ENCODE measurements at places on chromosomes 11 and 22. TPM values are rescaled to one million over a fixed set of nuclear protein-coding genes. Genes with fewer than 3 reads are reported as not detected.

Gene OR10D3
- total RNA-seq: not detected

DNA sequence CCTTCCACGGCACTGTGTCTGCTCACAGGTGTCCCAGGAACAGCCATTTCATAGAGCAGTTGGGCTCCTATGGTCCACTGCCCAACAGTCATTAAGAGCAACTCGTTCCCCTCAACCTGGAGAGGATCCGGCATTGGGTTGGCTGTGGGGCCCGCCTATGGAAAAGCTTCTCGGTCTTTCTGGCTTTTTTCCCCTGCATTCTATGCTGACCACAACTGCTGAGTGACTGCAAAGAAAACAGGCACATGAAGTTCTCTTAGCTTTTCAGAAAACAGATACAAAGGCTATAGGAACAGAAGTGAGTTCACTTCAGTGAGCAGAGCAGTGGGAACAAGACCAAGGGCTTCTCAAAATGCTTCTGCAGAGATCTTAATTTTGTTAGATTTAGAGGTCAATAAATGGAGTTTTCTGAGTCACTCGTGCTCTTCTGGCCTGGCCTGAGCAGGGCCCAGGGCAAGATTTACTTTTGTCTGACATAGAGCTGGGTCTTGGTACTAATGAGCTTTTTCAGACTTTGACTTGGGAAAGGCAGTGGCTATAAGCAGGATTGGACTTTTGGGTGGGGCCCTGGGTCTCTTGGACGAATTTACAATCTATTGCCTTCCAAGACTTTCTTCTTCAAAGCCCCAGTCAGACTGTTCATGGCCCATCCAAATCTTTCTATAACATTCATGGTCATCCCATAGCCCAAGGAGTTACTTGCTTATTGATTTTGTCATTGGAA, 13.6 kb upstream of the APOL5 start:
- no peak overlapping the region for H3K27ac ChIP-seq
- H3K4me3 ChIP-seq: no peak overlapping the region
- H3K27me3 ChIP-seq: no peaks in the 10 kb centered on the region

DNA sequence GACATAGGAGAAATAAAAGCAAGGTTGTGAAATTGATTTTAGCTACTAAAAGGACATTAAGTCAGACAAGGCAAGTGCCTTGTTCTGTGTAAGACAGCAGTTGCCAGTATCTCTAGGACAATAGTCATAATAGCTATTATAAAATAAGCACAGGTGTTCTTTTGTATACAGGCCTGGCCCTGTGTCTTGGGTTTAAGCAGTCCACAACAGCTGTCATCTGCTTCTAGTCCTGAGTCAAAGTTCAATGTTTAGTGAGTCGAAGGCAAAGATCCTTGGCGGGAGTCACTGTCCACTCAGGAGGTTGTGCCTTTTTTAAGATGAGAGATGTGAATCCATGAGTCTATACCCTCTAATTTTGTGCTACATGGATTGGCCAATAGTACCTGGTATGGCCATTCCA, 79.5 kb downstream of the SC5D start:
- peaks cover 44% of the 10 kb centered on the region for H3K4me1 ChIP-seq
- no peak overlapping the region for H3K27ac ChIP-seq
- DNase-seq: no peak
- no peaks in the 10 kb centered on the region for H3K27me3 ChIP-seq

DNA sequence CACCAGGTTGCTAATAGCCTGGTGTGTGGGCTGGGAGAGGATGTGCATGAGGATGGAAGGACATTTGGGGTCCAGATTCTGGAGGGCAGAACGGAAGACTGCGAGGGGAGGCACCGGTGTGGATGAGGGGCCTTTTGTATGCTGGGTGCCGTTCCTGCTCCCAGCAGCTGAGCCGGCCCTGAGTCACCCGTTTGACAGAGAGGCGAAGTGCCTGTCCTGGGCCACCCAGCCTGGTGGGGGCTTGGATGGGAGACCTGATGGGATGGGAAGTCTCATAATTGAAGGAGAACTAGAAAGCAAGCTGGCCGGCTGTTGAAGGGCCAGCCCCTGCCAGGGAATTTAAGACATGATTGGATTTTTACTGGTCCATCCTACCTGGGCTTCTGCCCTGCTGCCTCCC, 10.8 kb downstream of the CACNA1I start:
- H3K27me3 ChIP-seq: peaks cover 43% of the 10 kb centered on the region
- no peaks in the 10 kb centered on the region for H3K4me1 ChIP-seq
- H3K36me3 ChIP-seq: no peaks in the 10 kb centered on the region
- H3K4me3 ChIP-seq: no peak overlapping the region

GRCh38 chr22:39746600-39747262, 146.8 kb downstream of the ENTHD1 start:
- H3K27ac ChIP-seq: peak overlapping the region; percentile 31
- DNase-seq: no peak
- no peak overlapping the region for H3K4me3 ChIP-seq
- peaks cover 5% of the 10 kb centered on the region for H3K27me3 ChIP-seq

DNA sequence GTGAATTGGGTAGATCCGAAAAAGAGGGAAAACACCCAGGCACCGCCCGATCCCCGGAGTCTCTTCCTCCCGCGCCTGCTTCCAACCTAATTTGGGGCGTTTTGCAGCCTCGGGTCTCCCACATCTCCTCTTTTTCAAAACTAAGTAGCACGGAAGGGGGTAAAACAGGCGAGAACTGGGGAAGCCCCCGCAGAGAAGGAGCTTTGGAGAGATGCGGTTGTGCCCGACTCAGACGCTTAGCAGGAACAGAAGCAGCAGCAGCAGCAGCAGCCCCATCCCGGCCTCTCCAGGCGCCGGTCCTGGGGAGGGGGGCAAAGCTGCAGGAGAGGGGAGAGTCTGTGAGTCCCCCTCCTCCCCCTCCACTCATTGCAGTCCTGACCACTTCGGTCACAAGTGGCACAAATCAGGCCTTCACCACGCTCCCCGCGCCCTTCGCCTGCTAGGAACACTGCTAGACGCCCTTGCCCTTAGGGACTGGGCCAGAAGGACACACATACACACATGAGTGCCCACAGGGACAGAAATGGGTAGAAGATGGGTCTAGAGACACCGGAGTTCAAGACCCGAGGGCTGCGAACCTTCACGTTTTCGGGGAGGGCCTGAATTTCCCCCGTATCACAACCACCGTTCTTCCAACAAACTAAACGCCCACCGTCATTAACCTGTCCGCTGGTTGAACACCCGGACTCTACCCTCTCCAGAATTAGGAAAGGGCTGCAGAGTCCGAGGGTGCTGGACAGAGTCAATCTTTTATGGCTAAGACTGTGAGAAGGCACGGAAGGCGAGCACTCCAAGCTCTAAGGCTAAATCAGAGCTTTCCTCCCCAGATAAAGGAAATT, 98.3 kb upstream of the HSD17B12 start:
- H3K4me1 ChIP-seq: peaks cover 16% of the 10 kb centered on the region
- H3K4me3 ChIP-seq: no peak overlapping the region
- H3K27me3 ChIP-seq: peaks cover 84% of the 10 kb centered on the region
- no peak for DNase-seq
- no peak overlapping the region for H3K27ac ChIP-seq

Gene GPR83
- 0.05 TPM for total RNA-seq

DNA sequence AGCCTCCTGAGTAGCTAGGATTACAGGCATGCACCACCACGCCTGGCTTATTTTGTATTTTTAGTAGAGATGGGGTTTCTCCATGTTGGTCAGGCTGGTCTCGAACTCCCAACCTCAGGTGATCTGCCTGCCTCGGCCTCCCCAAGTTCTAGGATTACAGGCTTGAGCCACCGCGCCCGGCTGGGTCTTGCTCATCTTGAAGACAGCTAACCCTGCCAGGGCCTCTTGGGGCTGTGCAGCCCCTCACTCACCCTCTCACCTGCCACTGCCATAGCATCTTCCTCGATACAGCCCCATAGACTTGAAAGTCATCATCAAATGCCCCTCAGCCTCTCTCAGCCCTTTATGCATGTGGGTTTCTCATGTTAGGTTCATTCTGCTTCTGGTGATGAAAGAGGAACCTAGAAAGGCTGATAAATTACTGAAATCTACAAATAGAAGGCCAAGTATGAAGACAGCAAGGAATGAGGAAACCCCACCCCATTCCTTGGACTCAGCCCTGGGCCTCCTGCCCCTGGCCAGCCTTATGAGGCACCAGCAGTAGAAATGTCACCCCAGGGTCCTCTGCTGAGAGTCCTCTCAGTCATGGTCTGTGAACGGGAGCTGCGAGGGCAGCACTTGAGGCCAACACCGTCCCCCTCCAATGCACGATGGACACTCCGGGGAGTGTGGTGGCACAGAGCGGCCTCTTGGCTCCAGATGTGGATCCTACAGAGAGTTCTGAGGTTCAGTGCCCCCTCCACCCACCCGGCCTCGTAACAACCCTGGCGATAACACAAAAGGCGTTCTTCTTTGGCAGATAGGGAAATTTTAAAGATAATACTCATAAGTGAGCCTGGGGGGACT, 24.8 kb downstream of the SCGB1A1 start:
- H3K27me3 ChIP-seq: peaks cover 16% of the 10 kb centered on the region
- H3K27ac ChIP-seq: no peak overlapping the region
- peaks cover 12% of the 10 kb centered on the region for H3K4me1 ChIP-seq
- no peaks in the 10 kb centered on the region for H3K36me3 ChIP-seq

GRCh38 chr11:103877221-103877620, 159.2 kb upstream of the DDI1 start:
- no peaks in the 10 kb centered on the region for H3K27me3 ChIP-seq
- no peak overlapping the region for H3K27ac ChIP-seq
- no peaks in the 10 kb centered on the region for H3K4me1 ChIP-seq

Gene CD3E
- total RNA-seq: 518 TPM
